A549 (cell line): ENCODE measurements at places on chromosomes 1 and 21. TPM values are rescaled to one million over a fixed set of nuclear protein-coding genes. Genes with fewer than 3 reads are reported as not detected.

KRTAP19-1 gene
- not detected in 3 replicates for polyA plus RNA-seq

RYR2 gene
- polyA plus RNA-seq = under 0.01 TPM in 1 of 3 replicates, not detected in the others

TMEM61 gene
- 0.10 to 0.12 TPM in 2 of 3 replicates, not detected in the other for polyA plus RNA-seq

FABP3 gene
- not detected in 3 replicates for polyA plus RNA-seq

B3GALT2 gene
- not detected in 3 replicates for polyA plus RNA-seq

OR14K1 gene
- not detected in 3 replicates for polyA plus RNA-seq

FAM177B gene
- polyA plus RNA-seq = not detected in 3 replicates

- no peak for DNase-seq
Measured at GRCh38 chr1:69845655-69846054, 277.9 kb downstream of the LRRC7 start.

- no peak for DNase-seq
Measured at GRCh38 chr1:40392221-40392620, 18.7 kb downstream of the SMAP2 start.

DNA sequence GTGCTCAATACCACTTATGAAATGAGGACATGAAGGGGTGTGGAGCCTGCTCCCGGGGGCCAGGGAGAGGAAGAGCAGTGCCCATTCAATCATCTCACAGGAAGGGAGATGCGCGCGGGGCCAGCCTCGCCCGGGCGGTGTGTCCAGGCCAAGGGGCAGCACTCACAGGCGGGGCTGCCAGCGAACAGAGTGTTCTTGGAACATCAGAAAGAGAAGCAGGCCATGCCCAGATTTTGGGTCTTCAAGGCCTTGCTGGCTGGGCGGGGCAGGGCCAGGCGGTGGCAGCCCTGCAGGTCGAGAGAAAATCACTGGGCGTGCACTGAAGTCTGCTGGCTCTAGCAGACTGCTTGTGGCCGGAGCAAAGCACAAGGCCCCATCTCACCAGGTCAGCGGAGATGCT lies 168.6 kb downstream of the PRDM16 start:
- no peak for DNase-seq

DNA sequence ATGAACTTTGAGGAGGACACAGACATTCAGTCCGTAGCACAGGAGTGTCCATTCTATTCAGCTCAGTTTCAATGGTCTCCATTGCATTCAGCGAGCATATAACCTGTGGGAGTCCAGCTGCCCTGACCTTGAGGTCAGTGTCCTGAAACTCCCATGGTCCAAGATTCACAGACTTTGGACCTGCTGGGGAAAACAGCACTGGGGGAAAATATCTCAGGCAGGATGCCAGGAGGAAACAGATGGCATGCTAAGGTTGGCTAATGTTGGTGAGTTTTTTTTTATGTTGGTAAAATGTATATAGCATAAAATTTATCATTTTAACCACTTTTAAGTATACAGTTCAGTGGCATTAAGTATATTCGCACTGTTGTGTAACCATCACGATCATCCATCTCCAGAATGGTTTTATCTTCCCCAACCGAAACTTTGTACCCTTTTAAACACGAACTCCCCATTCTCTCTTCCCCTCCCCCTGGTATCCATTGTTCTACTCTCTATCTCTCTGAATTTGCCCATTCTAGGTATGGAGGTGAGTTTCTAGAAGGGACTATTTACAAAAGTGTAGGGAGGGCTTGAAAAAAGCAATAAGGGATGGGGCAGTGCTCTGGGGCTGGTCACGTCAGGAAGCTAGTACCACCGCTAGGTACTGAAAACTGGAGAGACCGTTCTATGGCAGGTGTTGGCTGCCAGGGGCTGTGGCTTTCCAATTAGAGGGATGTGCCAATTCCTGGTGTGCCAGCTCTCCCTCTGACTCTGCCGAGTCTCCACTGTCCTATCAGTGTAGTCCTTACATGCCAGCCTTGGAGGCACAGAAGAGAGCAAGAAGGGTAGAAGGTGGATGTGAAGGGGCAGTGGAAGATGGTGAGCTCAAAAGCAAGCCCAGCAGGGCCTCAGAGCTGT lies 85.3 kb downstream of the FOXD2 start:
- no peak for DNase-seq

DNA sequence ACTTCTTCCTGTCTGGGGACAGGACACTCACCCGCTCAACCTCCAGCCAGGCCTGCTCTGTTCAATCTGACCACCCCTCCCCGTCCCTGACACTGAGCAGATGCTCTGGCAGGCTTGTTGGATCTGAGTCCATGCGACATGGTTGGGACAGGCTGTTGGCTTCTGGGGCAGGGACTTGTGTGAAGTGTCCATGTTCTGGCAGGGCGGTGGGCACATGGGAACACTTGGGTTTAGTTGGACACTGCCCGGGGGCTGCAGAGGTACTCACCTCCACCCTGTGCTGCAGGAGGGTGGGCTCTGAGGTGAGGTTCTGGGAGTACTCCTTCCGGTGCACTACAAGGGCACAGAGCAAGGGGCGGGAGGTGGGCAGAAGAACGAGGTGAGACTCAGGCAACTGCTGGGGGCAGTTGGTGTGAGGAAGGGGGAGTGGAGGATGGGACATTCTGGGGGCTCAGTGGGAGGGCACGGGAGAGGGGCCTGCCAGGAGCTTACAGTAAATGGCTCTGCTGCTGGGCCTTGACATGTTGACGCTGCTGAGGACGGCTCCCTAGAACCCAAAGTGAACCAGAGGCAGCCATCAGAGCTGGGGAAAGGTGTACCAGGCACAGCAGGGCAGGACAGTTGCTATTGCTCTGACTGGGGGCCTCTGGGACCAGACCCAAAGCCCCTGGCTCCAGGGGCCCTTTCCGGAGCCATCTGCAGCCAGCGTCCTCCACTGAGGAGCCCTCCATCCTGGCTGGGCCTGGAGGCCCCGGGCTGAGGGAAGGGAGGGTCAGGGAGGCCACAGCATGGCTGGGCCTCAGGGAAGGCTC lies 2.3 kb downstream of the EPS8L3 start:
- no peak for DNase-seq

DNA sequence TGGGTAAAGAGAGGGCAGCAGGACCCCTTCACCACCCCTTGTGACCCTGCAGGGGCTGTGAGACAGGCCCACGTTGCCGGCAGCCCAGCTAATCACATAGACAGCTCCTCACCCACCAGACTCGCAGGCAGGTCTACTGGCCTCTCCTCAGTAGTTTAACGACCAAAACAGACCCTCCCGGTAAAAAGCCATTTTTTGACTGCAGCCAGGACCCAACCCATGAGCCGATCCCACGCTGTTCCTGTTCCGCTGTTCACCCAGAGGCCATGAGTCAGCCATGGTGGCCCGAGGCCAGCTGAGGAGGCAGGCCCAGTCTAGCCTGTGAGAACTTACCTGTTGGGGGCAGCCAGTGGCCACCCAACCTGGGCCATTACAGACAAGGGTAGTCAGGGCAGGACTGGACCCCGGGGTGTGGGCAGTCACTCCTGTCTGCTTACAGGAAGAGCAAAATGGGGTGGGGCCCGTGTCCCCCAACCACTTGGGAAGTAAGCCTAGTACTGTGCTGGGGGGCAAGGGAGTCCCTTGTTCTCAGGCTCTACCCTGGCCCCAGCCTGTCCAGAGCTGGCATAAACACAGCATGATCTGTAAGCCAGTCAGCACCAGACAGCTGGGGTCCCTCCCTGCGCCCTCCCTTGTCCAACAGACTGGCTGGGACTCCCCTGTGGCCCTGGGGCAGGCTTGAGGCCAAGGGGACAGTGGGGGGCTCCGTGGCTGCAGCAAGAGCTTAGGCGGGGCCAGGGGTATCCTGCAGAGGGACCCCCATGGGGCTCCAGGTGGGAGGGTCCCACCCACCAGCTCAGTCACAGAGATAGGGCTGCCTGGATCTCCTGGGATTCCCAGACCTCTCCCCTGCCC lies 61.9 kb downstream of the WNT9A start:
- DNase-seq = peak; percentile 60

DNA sequence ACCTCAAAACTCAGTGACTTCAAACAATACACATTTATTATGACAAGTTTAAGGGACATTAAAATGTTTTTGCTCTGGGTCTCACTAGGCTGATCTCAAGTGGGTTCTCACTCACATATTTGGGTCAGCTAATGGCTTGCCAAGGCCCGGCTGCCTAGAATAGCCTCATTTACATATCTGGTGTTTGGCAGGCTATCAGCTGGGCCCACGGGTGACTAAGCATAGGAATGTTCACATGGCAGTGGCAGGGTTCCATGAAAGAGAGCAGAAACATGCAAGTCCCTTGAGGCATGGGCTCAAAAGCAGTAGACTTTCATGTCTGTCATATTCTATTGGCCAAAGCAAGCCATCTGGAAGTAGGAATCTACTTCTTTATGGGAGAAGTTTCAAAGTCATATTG lies 492.6 kb downstream of the KCNT2 start:
- DNase-seq = no peak

DNA sequence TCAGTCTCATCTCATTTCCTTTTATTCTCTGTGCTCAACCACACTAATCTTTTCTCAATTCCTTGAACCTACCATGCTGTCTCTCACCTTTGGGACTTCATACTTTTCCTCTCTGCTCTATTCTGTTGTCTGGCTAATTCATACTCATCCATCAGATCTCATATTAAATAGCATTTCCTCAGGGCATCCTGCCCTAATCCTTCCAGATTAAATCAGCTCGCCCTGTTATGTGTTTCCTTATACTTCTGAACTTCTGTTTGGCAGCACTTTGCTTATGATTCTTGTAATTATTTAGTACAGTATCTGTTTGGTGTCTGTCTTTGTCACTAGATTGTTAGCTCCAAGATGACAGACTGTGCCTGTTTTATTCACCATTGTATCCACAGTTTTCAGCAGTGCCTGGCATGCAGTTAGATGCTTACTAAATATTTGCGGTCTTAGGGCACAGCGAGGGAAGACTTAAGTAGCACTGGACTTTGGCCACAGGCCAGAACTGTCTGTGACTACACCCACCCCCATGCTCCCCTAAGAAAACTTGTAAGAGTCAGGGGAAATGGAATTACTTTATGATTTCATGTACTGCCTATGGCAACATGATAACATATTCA lies 9.9 kb upstream of the CAP1 start:
- no peak for DNase-seq

DNA sequence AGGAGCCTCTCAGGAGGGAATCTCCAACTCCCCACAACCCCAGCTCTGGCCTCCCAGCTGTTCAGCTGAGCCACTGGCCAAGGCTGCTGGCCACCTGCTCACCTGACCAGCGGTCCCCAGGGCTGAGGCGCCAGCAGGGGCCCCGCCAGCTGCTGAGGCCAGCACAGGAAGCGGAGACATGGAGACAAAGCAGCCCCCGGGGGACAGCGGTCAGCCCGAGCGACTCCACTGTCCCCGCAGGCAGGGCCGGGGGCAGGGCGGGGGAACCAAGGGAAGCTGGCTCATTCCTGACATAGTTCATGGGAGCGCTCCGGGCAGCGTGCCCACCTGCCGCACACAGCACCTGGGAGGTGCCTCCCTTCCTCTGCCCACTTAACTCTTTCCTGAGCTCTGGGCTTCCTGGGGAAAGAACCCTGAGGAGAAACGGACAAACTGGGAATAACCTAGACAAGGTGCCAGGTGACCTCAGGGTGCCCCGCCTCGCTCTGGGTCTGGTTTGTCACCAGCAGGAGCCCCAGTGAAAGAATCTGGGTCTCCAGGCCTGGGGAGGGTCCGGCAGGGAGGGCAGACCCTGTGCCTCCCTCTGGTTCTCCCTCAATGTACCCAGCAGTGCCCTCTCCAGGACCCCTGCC lies 10.7 kb downstream of the EPHA2 start:
- DNase-seq = peak; percentile 55

GRCh38 chr1:229310833-229311232 lies 32.0 kb downstream of the CCSAP start:
- no peak for DNase-seq

DNA sequence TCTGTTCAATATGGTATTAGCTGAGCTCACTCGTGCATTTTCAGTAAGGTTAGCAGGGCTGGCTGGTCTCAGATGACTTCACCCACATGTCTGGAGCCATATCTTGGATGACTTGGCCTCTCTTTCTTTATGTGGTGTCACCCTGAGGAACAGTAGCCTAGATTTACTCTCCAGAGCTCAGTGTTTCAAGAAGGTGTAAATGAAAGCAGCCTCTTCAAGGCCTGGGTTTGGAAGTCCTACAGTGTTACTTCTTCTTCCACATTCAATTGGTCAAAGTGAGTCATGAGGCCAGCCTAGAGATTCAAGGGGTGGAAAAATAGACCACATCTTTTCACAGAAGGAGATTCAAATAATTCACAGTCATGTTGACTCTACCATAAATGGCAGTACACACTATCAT lies 12.2 kb downstream of the VCAM1 start:
- DNase-seq = no peak

DNA sequence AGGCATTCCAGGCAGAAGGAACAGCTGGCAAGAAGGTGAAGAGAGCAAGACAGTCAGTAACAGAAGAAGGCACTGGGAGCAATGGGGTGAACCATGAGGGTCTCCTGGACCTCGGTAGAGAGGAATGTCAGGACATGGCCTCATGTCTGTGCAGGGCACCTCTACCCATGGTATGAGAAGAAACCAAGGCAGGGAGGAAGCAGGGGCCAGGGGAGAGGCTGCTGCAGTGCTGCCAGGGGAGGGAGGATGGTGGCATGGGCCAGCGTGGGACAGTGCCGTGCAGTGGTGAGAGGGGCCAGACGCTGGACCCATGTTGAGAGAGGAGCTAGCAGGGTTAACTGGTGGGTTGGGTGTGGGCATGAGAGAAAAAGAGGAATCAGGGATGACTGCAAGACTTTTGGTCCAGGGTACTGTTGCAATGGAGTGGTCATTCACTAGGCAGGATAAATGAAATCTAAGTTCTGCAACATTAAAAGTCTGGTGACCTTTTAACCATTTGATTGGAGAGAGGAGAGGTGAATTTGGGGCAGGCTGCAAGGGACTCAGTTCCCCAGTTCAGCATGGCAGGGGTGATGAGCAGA lies 577.6 kb downstream of the MATN1 start:
- no peak for DNase-seq

- DNase-seq = no peak
Measured at GRCh38 chr1:108565081-108565480, 5.2 kb downstream of the EEIG2 start.

GRCh38 chr1:235018720-235019444 lies 109.8 kb downstream of the TOMM20 start:
- no peak for DNase-seq

GRCh38 chr21:17118638-17119384 lies 394.0 kb upstream of the CXADR start:
- no peak for DNase-seq

GRCh38 chr1:42335809-42336518 lies 929 bp upstream of the FOXJ3 start:
- peak; percentile 18 for DNase-seq

GRCh38 chr1:202210385-202210784 lies 16.8 kb downstream of the LGR6 start:
- no peak for DNase-seq

GRCh38 chr1:180527101-180527669 lies 24.8 kb upstream of the ACBD6 start:
- DNase-seq = no peak

DNA sequence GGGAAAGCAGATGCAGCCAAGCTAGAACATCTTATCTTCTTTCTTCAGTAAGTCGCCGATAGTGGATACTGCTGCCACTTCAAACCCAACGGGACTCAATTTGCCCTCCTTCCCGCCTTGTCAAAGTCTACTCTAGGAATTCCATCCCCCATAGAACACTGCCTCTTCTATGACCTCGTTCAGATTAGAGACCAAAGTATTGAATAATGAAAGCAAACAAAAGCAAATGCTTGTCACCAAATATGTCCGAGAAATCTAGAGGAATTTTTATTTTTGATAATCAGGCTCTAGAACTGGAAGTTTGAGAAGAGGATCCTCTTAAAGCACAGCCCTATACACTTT lies 853 bp upstream of the RRAGC start:
- DNase-seq = no peak

- no peak for DNase-seq
Measured at GRCh38 chr1:217275655-217276398, 355.1 kb downstream of the GPATCH2 start.
